ENCODE measurements at places on chromosomes 7 and 10. TPM values are rescaled to one million over a fixed set of nuclear protein-coding genes. Genes with fewer than 3 reads are reported as not detected.

GRCh38 chr7:33539198-33539597, 366.1 kb upstream of the BMPER start:
- H3K27ac ChIP-seq, result no peak overlapping the region
- no peak overlapping the region for H3K4me3 ChIP-seq
- DNase-seq, result no peak
- no peaks in the 10 kb centered on the region for H3K4me1 ChIP-seq
- peaks cover 59% of the 10 kb centered on the region for H3K36me3 ChIP-seq

NKX1-2 gene
- not detected for total RNA-seq

DNA sequence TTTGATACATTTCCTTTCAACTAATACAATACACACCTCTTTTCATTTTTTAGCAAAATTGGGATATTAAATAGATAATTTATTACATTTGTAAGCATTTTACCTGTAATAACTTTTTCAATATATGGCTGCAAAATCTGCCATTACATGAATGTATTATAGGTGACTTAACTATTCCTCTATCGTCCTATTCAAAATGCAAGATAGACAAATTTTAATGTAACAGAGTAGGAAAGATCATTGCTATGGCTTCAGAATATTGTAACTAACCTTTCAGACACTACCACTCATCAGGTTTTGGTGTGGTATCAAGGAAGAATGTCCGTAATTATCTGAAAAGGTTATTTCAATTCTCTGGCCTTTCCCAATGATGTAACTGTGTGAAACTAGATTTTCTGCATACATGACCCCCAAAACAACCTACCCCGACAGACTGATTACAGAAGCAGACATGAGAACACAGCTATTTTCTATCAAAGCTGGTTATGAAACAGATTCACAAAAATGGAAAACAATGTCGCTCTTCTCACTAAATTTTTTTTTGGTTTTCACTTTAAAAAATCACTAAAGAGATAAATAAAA, 211.2 kb downstream of the FAM107B start:
- H3K4me3 ChIP-seq, result peak overlapping the region; percentile 68
- DNase-seq, result no peak
- peaks cover 81% of the 10 kb centered on the region for H3K4me1 ChIP-seq
- H3K36me3 ChIP-seq, result peaks cover 67% of the 10 kb centered on the region
- peak overlapping the region; percentile 89 for H3K27ac ChIP-seq

DNA sequence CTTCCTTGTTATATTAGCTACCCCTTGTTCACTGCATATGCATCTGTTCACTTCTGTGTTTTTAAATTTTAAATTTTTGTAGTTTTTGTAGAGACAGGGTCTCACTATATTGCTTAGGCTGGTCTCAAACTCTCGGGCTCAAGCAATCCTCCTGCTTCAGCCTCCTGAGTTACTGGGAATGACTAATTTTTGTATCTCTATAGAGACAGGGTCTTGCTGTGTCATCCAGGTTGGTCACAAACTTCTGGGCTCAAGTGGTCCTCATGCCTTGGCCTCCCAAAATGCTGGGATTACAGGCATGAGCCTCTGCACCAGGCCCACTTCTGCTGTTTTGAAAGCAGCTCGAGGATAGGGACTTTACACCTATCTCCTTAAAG, 64.6 kb downstream of the PRTFDC1 start:
- peaks cover 37% of the 10 kb centered on the region for H3K36me3 ChIP-seq
- peak overlapping the region; percentile 97 for H3K27ac ChIP-seq
- H3K4me3 ChIP-seq, result peak overlapping the region; percentile 77

- no peaks in the 10 kb centered on the region for H3K4me1 ChIP-seq
- DNase-seq, result no peak
- no peaks in the 10 kb centered on the region for H3K27me3 ChIP-seq
- H3K4me3 ChIP-seq, result no peak overlapping the region
- no peak overlapping the region for H3K27ac ChIP-seq
These were observed 655.0 kb upstream of the ADARB2 start for GRCh38 chr10:2392145-2392812.

- no peaks in the 10 kb centered on the region for H3K4me1 ChIP-seq
- no peak overlapping the region for H3K4me3 ChIP-seq
- DNase-seq, result no peak
- H3K27ac ChIP-seq, result no peak overlapping the region
- H3K27me3 ChIP-seq, result no peaks in the 10 kb centered on the region
These were observed 41.4 kb upstream of the ANLN start for GRCh38 chr7:36348256-36348655.

AKR1C4 gene
- total RNA-seq, result not detected

DNA sequence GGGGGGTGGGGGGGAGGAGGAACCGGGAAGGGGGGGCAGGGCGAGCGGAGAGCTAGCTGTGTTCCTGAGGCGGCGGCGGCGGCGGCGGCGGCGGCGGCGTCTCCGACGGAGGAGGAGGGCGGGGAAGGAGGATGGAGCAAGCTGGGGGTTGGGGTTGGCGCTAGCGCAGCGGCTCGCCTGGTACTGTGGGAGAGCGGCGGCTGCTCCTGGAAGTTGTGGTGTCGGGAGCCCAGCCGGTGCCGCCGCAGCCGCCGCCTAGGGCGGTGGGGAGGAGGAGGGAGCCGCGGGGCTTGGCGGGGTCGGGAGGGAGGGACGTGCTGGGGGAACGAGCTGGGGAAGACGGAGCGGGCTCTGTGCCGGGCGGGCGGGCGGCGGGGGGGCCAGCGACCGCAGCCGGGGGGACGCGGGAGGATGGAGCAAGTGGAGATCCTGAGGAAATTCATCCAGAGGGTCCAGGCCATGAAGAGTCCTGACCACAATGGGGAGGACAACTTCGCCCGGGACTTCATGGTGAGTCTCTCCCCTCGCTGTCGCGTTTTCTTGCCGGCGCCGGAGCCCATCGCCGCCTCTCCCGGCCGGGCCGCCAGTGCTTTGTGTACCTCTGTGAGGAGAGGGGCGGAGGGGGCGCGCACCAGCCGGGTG, at the start of gene PTPN12:
TSS of gene PTPN12 (plus strand) at position 160 of the 642 bp plus-strand sequence. CDS start at position 412, 252 bp downstream.
- H3K27me3 ChIP-seq, result no peaks in the 10 kb centered on the region
- H3K27ac ChIP-seq, result peak within 1 kb of the TSS; percentile 88
- no peaks in the 10 kb centered on the region for H3K36me3 ChIP-seq
- H3K4me3 ChIP-seq, result peak within 1 kb of the TSS; percentile 93
- H3K4me1 ChIP-seq, result peaks cover 9% of the 10 kb centered on the region

DNA sequence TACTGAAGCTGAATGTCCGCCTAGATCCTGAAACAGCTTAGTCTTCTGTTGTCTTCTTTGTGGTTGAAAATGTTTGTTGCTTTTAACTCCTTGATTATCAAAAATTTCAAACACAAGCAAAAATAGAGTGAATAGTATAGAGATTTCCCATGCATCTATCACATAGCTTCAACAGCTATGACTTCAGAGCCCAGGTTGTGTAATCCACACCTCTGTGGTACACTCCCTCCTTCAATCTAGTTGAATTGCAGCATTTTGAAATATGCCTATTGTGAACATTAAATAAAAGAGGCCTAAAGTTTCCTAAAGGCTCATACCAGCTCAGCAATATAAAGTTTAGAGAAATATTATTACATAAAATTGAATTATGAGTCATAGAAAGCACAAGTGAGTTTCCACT, 204.7 kb upstream of the HDAC9 start:
- no peak overlapping the region for H3K27ac ChIP-seq
- H3K27me3 ChIP-seq, result peaks cover 30% of the 10 kb centered on the region
- H3K4me3 ChIP-seq, result no peak overlapping the region
- no peak for DNase-seq

DNA sequence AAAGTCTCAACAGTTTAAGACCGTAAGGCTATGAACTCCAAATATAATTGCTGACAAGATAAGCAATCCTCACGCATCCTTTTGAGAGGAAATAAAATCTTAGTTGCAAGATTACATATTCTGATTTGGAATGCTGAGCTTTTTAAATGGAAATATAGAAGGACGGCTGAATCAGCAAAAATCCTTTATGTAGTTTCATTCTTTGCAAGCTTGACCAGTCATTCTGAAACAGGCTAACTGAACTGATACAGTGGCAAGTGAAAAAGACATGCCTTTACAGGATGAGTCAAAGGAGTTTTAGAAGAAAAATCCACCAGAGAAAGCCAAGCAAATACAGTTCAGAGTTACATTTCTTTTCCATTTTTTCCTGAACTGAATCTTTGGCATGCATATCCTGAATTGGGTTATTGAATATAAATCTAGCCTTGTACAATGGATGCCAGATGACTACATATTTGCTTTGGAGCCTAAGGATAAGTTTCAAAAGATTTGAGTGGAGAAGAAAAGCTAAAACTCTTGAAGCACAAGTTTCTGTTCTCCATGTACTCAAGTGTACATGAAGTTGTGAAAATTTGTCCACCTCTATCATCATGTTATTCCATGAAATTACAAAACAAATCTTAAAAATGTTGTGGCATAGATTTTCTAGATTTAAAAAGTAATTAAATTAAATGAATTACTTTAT, 4.4 kb downstream of the VIM start:
- DNase-seq, result no peak
- H3K4me1 ChIP-seq, result peaks cover 57% of the 10 kb centered on the region
- peak overlapping the region; percentile 58 for H3K27ac ChIP-seq
- H3K27me3 ChIP-seq, result no peaks in the 10 kb centered on the region
- H3K4me3 ChIP-seq, result peak overlapping the region; percentile 98
